ENCODE measurements at places on chromosomes 7 and 10. TPM values are rescaled to one million over a fixed set of nuclear protein-coding genes. Genes with fewer than 3 reads are reported as not detected.

MASTL gene
- 56.1 TPM for total RNA-seq

- no peaks in the 10 kb centered on the region for H3K36me3 ChIP-seq
- no peaks in the 10 kb centered on the region for H3K27me3 ChIP-seq
- H3K27ac ChIP-seq, result no peak overlapping the region
- no peaks in the 10 kb centered on the region for H3K4me1 ChIP-seq
- H3K4me3 ChIP-seq, result no peak overlapping the region
These were observed 51.4 kb downstream of the HECW1 start for GRCh38 chr7:43163885-43164284.

FAM25G gene
- total RNA-seq, result not detected

ARMC10 gene
- 56.5 TPM for total RNA-seq

DNA sequence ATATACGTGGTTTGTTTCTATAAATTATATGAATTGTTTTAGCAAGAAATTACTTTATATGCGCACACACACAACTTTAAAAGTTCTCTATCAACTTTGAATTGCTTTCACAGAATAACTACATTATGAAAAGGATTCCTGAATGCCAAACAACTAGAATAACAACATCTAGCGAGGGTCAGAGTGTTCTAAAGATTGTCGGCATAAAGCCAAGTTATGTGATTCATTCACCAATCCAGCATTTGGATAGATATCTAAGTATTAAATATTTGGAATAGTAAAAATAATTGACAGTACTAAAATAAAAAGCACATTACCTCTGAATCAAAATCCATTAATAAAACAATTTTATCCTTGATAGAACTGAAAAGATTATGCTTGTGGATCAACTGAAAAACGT lies 125.3 kb upstream of the AMPH start:
- H3K4me1 ChIP-seq, result no peaks in the 10 kb centered on the region
- H3K4me3 ChIP-seq, result no peak overlapping the region
- no peaks in the 10 kb centered on the region for H3K36me3 ChIP-seq
- H3K27ac ChIP-seq, result no peak overlapping the region
- no peaks in the 10 kb centered on the region for H3K27me3 ChIP-seq
- no peak for DNase-seq

All from neural progenitor cell (in vitro differentiated cells).